ENCODE measurements at places on chromosomes 6 and 20.

- DNase-seq, result peak; percentile 73
Observed at GRCh38 chr6:37620519-37620918, 77.2 kb downstream of the MDGA1 start.

DNA sequence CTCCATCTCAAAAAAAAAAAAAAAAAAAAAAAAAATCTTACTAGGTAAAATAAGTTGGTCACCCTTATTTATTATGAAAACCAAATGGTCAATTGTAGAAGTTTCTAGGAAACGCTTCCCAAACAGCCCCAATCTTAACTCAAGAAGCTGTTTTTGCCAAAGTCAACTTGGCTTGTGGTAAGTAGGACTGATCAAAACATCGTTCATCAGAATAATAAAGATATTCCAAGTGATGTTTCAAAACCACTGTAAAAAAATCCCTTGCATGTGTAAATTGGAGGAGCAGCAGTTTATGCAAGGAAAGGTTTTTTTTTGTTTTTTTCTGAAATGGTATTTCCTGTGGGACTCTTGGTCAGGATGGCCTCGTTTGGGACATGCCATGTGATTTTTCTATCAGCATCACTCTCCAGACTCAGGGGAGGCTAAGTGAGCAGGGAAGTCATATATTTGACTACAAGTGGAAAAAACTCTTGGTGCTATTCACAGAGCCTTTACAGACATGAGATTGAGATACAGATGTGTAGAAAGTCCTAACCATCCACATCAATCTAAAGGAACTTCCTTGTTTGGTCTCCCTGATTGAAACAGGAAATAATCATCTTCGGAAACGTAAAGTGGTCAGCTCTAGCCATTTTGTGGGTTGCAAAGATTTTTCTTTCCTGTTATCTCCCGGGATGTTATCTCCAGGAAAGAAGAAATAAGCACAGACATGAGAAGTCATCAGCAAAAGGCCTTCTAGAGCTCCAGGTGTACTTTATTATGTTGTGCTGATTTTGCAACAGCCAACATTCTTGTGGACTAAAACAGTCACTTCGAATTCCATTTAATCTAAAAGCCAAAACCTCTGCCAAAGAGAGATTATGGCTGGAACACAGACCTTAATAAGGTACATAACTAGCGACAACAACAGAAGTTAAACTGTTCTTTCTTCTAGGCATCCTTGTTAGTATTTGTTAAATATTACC is 177.8 kb downstream of the EDN1 start:
- DNase-seq, result no peak

DNA sequence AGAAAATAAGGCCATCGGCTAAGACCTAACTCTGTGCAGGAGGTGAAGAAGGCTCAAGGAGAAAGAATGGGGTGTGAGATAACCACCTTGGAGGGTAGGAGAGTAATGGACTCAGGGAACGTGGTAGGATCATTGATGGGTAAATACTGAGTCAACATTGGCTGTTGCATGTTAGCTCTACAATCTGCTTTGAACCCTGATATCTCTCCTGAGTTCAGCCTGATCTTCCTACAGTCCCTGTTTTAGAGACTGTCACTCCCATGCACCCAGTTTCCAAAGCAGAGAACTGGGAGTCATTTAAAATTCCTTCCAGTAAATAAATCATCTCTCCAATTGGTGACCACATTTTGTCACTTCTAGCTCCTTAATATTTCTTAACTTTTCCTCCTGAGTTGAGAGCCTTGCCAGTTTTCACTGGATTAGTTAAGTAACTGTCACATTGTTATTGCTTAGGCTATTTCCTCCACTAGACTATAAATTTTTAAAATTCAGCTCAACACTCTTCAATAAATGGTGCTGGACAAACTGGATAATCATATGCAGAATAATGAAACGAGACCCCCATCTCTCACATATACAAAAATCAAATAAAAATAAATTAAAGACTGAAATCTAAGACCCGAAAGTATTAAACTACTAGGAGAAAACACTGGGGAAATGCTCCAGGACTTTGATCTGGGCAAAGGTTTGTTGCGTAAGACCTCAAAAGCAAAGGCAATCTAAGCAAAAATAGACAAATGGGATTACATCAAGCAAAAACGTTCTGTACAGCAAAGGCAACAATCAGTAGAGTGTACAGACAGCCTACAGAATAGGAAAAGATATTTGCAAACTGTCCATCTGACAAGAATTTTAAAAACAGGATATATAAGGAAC is 138.9 kb upstream of the TMEM170B start:
- no peak for DNase-seq

GRCh38 chr20:11924923-11925322 is 7.2 kb downstream of the BTBD3 start:
- no peak for DNase-seq

- no peak for DNase-seq
Observed at GRCh38 chr6:10725044-10725443, 2.2 kb downstream of the TMEM14C start.

GRCh38 chr6:55882718-55883569 is 7.6 kb upstream of the BMP5 start:
- no peak for DNase-seq

DNA sequence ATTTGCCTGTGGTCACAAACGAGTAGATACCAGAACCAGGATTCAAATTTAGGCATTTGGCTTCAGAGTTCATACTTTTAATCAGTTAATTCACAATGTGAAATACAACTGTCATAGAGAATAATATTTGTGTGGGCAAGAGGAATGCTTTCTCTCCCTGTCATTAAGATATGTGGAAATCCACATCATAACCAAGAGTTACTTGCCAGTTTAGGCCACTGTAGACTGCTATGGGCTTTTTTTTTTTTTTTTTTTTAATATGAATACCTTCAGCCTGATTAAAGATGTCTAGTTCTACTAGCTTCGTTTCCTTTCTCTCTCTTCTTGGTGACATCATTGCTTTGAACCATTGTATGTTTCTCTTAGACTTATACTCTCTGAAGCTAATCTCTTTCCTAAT is 244.9 kb downstream of the ZFAND3 start:
- DNase-seq, result no peak

DNA sequence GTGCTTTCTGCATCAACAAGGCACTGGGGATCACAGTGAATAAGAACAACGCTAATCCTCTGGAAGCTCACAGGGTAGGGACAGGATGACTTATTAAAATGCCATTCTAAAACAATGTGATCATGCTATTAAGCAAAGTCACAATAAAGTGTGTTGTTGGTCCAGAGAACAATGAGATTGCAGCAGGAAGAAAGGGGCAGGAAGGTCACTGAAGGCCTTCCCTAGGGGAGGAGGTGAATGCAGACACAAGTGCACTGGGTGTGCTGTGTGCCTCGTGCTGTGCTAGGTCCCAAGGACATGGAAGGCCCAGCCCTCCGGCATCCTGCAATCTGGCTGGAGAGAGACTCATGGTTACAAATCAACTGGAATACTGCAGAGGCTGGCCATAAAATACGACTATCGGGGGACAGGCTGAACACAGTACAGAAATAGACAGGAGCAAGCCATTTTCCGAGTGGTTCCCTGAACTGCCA is 55.7 kb downstream of the LYRM4 start:
- DNase-seq, result no peak

DNA sequence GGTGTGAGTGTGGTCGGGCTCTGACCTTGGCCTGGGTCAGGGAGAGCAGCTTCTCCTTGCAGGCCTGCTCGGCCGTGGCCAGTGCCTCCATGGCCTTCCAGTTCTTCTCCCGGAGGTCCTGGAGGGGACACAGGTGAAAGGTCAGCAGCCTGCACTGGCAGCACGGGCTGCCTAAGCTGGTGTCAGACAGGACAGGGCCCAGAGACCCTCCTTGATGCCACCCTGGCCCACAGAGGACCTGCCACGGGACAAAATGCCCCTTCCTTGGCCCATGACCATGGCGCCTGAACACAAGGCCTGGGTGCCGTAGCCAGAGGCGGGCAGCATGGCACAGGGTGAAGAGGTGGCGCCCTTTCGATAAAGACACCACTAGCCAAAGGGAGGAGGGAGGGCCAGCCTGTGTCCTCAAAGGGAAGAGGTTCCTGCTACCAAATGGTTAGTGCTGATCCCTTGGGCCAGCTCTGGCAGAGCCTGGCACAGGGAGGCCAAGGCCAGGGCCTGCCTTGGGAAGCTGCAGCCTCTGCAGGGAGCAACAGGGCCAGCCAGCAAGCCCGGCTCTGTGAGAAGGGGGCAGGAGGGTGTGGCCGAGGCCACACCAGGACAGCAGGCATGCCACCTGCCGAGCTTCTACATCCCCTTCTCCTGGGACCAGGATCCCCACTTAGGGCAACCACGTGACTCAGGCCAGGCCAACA is 54.8 kb downstream of the DSTN start:
- no peak for DNase-seq

DNA sequence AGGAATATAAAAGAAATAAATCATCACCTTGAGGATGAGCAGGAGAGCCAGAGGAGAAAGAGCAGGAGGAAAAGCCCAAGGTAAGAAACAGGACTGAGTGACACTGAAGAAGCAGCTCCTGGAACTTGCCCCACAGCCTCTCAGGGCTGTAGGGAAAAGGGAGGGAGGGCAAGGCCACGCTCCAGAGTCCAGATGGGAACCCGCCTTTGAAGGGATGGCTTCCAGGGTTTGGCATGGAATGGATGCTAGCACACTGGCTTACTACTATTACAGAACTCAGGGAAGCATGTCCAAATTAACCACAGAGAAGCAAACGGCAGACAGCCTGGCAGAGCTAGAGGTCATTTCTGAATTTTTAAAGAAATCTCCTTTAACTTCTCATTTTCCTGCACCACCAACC is 26.8 kb downstream of the RALGAPA2 start:
- no peak for DNase-seq

DNA sequence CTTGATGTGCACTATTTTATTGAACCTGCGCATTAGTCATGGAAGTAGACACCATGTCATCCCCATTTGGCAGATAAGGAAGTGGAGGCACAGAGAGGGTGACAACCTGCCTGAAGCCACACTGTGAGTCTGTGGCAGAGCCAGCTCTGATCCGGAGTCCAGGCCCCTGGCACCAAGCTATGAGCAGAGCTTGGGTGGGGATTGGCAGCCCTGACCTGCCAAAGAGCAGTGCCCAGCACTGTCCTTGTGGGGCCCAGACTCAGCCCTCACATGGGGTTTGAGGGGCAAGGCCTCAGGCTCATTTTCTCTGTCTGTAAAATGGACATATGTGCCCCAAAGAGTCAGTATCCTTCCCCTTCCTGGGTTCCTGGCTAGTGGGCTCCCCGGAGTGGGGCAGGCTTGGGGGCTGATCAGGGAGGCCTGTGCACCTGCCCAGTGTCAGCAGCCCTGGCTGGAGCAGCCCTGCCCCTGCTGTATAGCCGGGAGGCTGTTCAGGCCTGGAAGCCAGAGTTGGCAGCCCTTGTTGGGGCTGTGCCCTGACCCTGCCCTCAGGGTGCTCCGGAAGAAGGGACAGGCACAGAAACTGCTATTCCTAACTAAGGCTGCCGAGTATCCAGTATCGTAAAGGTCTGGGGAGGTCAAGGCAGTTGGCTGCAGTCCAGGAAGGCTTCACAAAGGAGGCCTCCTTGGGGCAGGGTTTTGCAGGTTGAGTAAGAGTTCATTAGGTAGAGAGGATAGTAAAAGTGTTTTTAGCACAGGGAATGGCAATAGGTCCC is 38.7 kb downstream of the TGM2 start:
- no peak for DNase-seq

DNA sequence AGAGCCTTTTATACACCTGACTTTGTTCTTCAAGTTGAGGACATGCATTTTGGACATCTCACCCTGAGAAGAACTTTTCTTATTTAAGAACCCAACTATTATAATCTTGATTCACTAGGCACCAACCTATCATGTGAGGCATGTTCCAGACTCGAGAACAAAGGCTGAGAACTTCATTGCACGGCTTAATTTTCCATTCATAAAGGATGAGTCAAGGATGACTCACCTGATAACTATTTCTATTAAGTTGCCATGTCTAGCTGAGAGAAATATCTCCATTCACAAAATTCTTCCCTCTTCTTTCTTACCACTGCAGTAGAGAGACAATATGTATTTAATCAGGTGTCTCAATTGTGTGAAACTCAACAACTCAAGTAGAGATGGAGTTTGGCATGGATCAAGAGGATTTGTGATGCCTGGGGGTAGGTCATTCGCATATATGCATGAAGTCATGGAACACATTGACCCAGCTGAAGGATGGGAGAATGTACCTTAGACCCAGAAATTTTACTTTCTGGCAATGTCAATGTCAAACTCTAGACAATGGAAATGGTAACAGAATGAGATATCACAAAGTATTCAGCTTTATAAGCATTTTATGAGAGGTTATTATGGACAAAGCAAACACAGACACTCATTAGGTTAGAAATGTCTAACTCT is 208.7 kb upstream of the PRND start:
- no peak for DNase-seq

- no peak for DNase-seq
Observed at GRCh38 chr20:44610313-44610962, 28.1 kb downstream of the PKIG start.

DNA sequence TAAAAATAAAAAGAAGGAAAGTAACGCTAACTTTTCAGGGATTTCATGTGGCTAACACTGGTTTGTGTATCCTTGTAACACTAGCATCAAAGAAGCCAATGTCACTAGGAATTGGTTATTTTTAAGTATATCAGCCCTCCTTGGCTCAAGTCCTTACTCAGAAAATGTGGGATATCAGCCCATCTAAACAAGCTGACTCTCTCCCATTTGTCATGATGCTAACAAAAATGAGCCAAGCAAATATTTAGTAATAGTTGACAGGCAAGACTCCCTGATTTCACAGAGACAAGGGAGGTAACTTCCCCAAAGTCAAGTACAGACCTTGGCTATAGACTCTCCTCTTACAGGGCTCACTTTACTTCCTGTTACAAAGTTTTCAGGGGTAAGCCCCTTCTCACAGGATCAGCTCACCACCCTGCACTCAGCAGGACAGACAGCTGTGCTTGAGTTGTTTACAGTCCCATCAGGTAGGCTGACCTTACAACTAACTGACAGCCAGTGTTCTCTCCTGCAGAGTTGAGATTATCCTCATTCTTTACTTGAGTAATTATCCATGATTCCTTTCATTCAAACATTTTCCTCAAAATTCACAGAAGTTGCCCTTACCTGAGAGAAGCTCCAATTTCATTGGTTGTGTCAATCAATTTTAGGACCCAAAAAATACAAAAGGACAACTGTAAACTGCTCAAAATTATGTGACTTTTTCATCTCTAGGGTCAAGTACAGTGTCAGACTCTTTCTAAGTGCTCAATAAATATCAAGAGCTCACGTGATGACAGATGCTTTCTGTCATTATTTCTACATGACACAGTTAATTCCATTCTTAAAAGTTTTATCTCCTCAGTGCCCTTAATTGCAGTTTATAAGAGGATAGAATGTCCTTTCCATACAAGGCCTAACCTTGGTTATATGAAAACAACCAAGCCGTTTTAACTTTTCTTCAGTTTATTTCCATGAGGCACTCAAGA is 38.1 kb upstream of the BMP5 start:
- DNase-seq, result no peak

- DNase-seq, result no peak
Observed at GRCh38 chr6:23533311-23533710, 592.7 kb upstream of the NRSN1 start.

- no peak for DNase-seq
Observed at GRCh38 chr6:126312013-126312665, 27.8 kb upstream of the CENPW start.

- DNase-seq, result no peak
Observed at GRCh38 chr6:89612121-89612520, 26.4 kb downstream of the LYRM2 start.

GRCh38 chr6:16670183-16670582 is 91.1 kb downstream of the ATXN1 start:
- peak; percentile 57 for DNase-seq
